ENCODE measurements at places on chromosomes 7 and 10. TPM values are rescaled to one million over a fixed set of nuclear protein-coding genes. Genes with fewer than 3 reads are reported as not detected.

The CYP2C18 gene
- not detected for total RNA-seq

The SPDYE5 gene
- total RNA-seq = not detected

The SPACDR gene
- 1.0 TPM for total RNA-seq

DNA sequence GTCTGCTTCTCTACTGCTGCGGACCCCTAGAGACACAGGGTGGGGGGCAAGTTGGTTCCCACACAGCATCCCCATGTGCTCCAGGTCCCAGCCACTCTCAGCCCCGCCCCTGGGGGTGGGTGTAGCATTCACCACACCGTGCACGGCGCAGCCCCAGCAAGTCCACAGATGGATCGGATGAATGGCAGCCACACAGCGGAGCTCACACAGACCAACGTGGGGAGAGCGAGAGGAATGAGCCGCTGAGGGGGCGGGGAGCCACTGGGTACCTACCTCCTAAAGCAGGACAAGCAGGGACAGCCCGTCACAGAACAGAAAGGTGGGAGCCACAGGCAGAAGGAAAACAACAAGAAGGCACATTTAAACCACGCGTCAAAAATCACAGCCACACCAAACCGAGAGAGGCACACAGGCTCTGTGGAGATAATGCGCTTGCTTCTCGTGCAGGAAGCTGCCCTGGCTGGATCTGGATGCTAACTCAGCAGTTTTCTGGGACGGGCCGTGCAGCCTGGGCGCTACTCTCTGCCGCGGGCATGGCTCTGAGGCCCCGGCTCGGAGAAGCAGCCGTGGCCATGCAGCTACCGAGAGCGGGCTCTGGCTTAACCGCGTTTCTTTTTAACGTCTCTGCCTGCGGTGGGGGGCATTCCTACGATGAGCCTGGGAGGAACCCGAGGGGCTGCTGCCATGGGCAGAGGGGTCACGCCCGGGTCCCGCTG lies 102.5 kb downstream of the CYTH3 start:
- H3K27me3 ChIP-seq = no peaks in the 10 kb centered on the region
- no peak overlapping the region for H3K4me3 ChIP-seq
- H3K4me1 ChIP-seq = no peaks in the 10 kb centered on the region
- DNase-seq = no peak
- no peaks in the 10 kb centered on the region for H3K36me3 ChIP-seq
- no peak overlapping the region for H3K27ac ChIP-seq

- peaks cover 2% of the 10 kb centered on the region for H3K36me3 ChIP-seq
- no peak for DNase-seq
- peaks cover 15% of the 10 kb centered on the region for H3K4me1 ChIP-seq
- no peak overlapping the region for H3K4me3 ChIP-seq
Observed at GRCh38 chr7:151695951-151696541, 176.4 kb upstream of the RHEB start.

DNA sequence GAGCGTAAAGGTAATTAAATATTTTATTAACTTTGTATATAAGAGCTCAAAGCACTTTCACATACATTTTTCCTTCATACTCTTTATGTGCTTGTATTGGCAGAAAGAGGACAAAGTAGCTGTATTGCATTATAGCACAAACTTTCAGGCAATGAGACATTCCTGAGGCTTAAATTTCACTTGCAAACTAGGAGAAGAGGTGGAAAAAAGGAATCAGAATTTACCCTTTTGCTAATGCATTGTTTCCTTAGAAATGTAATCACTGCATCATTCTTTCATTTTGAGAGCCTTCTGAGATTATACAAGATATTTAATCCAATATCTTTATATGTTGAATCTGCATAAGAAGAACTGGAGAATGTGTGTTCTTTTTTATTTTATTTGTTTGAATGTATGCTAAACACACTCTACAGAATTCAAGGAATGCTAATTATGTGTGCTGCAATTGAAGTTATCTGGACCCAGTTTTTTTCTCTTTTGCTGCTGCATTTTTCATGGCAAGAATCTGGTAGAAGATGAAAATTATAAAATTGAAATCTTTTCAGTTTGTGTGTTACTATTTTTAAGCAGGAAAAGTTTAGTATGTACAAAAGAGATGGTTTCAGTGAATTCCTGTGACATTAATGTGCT lies 185.1 kb downstream of the NXPH1 start:
- H3K4me3 ChIP-seq = no peak overlapping the region
- no peaks in the 10 kb centered on the region for H3K4me1 ChIP-seq
- no peaks in the 10 kb centered on the region for H3K36me3 ChIP-seq
- DNase-seq = no peak
- no peaks in the 10 kb centered on the region for H3K27me3 ChIP-seq
- no peak overlapping the region for H3K27ac ChIP-seq

DNA sequence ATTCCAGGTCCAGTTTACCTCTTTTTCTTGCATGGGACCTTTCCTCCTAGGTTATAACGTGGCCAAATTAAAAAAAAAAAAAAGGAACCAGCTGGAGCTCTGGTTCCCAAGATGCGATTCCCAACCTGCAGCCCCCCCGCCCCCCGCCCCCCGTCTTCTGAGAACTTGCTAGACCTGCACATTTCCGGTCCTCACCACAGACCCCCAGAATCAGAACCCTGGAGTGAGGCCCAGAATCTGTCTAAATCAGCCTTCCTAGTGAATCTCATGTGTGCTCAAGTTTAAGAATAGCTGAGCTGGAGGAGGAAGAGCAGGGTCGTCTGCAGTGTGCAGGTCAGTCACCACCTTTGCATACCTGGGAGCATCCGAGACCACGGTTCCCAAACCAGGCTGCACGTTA lies 144.2 kb downstream of the KLF6 start:
- no peak overlapping the region for H3K4me3 ChIP-seq
- peaks cover 4% of the 10 kb centered on the region for H3K4me1 ChIP-seq
- DNase-seq = no peak
- H3K36me3 ChIP-seq = no peaks in the 10 kb centered on the region
- no peak overlapping the region for H3K27ac ChIP-seq

- H3K36me3 ChIP-seq = no peaks in the 10 kb centered on the region
- no peaks in the 10 kb centered on the region for H3K4me1 ChIP-seq
- H3K4me3 ChIP-seq = no peak overlapping the region
Observed at GRCh38 chr7:38584443-38585210, 46.5 kb downstream of the AMPH start.

Data from activated naive CD8-positive, alpha-beta T cell treated with anti-CD3 and anti-CD28 coated beads for 36 hours (primary cell).